ENCODE measurements at places on chromosomes 1 and 21.

DNA sequence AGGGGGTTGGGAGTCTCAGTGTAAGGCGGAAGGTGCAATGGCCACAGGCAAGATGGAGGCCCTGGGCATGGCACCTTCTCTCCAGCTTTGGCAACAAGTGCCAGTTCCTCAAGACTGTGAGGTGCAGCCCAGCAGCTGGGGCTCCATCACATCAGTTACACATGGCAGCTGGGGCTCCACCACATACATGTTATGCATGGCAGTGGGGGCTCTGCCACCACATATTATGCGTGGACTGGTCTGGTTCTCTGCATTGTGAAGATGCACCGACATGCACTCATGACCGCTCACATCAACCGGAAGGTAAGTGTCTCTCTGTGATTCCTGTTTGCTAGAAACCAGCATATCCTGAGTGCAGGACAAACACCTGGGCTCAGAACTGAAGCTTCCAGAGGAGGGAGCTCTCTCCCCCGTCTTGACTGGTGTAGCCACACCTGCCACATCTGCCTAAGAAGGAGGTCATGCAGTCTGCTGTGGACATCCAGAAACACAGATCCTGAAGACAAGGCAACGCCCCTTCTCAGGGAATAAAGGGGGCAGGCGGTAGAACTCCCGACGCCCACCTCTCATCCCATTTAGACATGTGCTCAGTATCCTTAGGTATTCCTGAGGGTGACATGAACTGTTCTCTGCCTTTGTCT lies 104.1 kb upstream of the TMPRSS2 start:
- no peak for DNase-seq

- DNase-seq = no peak
Observed at GRCh38 chr21:29307718-29308455, 9.2 kb downstream of the BACH1 start.

DNA sequence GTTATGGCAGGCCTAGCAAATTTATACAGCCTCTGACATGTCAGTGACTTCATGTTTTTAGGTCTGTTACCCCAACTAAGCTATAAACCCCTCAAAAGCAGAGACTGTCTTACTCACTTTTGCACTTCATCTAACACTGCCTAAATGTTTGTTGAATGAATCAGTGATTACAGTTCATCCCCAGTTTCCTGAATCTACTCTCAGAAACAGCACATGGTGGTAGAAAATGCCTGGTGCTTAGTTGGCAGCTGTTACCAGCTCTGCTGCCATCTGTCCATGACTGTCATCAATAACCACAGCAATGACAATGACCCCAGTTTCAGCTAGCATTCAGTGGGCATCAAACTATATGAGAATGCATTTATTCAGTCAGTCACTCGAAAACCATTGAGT lies 110.5 kb upstream of the SERBP1 start:
- no peak for DNase-seq

GRCh38 chr1:153962088-153963029 lies 978 bp downstream of the SLC39A1 start:
- no peak for DNase-seq

GRCh38 chr1:65330021-65330420 lies 20.7 kb downstream of the DNAJC6 start:
- no peak for DNase-seq

DNA sequence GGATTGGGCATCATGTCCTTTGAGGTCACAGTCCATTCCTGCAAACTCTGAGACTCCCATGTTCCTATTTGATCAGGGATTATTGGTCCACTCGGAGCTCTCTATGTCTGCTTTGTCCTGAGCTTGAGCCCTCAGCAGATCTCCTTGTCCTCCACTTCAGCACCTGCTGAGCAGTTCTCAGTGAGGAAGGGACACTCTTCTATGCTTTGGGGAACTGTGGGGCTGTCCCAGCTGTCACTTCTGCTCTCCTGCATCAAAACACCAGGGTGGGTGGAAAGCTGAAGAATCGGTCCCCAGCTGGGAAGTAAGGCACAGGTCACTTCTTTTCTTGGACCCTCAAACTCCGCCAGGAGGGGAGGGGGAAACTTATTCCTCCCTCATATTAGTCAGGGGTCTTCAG lies 99.5 kb downstream of the PCP4 start:
- DNase-seq = no peak

- DNase-seq = no peak
Observed at GRCh38 chr21:36966821-36967768, 626 bp upstream of the HLCS start.

DNA sequence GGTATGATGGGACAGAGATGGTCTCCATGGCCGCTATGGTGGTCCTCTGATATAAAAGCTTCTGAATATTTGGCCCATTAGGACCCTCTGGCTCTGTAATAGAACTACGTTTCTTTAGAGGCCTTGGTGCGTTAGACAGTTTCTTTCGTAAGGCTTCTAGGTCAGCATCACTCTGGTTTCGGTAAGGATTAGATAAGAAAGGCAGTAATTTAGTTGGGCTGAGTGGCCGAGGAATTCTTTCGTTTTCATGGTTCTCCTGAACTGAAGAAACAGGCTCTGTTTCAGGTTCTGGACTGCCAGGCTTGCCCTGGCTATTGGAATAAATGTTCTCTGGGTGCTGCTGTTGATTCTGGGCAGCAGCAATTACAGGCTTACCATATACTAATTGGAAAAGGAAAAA lies 49.5 kb downstream of the TP53BP2 start:
- DNase-seq = no peak

GRCh38 chr1:85607921-85608265 lies 27.3 kb downstream of the CCN1 start:
- no peak for DNase-seq

- no peak for DNase-seq
Observed at GRCh38 chr1:94654459-94654858, 112.9 kb upstream of the F3 start.

GRCh38 chr1:186700722-186701121 lies 20.5 kb upstream of the PTGS2 start:
- DNase-seq = no peak

DNA sequence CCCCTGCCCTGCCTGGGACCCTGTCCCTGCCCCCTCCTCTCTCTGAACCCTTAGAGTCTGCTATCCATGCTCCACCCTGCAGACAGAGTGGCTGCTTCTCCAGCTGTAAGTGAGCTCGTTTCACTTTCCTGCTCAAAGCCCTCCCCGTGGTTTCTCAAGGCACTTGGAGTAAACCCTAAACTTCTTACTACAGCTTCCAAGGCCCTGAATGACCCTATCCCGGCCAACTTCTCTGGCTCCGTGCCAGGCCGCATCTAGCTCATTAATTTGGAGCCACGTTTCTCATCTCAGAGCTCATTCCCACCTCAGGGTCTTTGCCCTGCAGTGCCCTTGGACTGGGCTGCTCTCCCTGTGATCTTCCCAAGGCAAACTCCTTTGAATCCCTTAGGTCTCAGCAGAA lies 235.1 kb upstream of the RUNX1 start:
- DNase-seq = no peak

DNA sequence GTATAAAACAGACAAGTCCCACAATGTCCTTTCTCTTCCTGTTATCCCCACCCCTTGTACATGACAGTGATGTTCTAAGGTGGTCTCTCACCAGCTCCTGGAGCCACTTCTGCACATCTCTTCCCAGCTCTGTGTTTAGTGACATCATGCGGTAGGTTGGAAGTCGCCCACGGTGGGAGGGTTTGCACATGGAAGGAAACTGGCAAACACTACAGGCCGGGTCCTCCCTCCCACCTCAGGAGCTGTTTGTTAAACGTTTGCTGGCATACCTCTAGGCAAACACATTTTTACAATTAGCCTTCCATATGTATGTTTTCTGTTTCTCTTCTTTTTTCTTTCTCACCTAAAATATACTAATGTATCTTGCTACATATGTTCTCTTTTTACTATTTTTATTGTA lies 107.4 kb downstream of the PCBP3 start:
- no peak for DNase-seq

GRCh38 chr1:10613861-10614260 lies 139.1 kb downstream of the PEX14 start:
- DNase-seq = no peak

GRCh38 chr1:170063109-170063826 lies 11.2 kb downstream of the KIFAP3 start:
- no peak for DNase-seq

GRCh38 chr21:33162436-33162951 lies 67.2 kb upstream of the IFNAR2 start:
- no peak for DNase-seq

DNA sequence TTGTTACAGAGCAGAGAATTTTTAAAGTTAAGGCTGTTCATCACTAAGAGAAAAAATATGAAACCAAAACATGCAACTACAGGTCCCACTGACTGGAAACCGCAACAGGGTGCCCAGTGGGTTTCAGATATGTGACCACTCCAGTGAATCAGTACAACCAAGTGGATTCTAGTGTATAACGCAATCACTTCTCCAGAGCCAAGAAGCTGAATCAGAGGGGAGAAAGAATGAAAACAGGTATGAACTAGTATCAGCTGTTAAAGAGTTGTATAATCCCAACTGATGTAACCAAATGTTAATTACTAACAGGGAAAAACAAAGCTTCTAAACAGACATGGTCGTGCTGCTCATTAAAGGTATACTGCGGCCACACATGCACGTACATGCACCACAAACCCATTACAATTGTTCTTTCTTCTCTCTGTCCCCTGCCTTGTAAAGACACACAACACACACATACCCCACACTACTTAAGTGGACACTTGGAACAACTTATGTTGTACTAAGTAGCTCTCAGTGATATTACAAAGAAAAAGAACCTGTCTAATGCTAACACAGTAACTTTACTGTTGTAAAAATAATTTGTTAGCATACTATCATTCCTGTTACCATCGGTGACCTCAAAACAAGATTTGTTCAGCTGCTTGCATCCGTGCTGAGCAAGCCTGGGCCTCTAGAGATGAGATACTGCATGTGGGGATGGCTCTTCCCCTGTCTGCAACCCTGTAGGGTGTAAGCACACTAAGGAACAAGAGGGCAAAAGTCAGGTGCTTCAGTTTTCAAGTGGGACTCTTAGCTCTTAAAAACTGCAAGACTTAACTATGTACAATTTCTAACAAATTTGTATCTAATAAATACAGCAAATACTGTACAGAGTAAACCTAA lies 74.2 kb downstream of the PTPN14 start:
- DNase-seq = no peak

DNA sequence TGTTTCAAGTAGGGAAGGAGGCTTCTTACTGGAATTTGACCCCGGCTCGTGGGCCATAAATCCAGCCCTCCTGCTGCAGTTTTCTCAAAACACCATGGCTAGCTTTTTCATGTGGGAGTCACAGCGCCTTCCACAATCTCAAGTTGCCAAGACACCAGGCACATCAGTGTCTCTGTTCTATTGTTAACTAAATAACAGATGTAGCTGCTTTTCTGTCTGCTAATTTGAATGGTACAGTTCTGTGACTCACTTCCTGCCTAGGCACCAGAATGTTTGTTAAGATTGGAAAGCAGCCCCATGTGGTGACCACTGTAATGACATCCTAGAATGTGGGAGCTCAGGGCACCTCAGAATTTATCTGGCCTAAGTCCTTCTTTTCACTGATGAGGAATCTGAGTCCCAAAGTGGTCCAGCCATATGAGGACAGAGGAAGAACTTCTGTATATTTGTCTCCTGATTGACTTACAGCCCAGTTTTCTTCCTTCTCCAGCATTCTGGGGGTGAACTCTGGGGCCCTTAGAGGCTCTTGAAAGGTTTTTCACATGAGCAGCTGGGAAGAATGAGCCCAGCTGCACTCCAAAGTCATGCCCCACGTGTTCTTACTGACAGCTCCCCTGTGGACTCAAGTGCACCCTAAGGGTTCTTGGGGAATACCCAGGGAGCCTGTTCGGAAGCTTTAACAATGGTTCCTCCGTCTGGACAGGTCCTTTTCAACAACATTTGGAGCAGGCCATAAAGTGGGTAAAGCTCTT lies 27.5 kb downstream of the TRIM45 start:
- DNase-seq = peak; percentile 13

DNA sequence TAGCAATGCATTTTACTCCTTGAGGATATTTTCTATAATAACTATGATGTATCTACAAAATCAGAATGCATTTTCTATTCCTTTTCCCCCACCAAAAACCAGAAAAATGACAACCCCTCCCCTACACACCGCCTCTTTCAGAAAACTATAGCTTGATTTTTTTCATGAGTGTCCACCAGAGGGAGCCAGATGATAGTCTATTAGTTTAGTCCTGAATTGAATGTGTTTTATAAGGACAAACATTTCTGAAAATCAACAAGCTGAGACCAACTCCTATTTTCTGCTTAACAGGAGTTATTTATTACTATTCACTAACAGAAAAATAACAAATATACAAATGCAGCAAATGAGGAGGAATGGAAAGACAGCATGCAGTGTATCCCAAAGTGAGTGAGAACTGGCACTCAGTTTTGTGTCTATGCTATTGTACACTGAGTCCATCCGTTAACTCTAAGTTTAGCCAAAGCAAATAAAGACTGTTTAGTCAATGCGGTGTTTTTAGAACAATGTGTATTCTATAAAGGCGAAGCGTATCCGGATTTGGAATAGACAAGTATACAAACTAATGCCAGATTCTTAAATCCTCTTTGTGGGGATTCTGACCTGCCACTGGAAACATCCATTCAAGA lies 182.6 kb downstream of the VAV3 start:
- DNase-seq = no peak

DNA sequence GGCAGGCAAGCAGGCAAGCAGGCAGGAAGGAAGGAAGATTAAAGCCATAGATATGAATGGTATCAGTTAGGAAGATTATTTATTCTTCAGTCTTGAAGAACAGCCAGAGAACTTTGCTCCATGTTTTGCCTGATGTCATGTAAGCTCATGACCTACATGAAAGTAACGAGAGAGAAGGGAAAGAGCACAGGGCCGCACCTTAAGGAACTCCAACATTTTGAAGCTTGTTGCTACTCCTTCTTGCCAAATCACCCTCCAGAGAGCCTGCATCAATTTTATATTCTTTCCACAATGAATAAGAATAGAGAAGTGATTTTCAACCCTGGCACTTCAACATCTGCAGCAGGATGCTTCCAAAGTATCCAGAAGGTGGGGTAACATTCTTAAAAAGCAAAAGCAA lies 78.0 kb upstream of the EFHD2 start:
- no peak for DNase-seq

DNA sequence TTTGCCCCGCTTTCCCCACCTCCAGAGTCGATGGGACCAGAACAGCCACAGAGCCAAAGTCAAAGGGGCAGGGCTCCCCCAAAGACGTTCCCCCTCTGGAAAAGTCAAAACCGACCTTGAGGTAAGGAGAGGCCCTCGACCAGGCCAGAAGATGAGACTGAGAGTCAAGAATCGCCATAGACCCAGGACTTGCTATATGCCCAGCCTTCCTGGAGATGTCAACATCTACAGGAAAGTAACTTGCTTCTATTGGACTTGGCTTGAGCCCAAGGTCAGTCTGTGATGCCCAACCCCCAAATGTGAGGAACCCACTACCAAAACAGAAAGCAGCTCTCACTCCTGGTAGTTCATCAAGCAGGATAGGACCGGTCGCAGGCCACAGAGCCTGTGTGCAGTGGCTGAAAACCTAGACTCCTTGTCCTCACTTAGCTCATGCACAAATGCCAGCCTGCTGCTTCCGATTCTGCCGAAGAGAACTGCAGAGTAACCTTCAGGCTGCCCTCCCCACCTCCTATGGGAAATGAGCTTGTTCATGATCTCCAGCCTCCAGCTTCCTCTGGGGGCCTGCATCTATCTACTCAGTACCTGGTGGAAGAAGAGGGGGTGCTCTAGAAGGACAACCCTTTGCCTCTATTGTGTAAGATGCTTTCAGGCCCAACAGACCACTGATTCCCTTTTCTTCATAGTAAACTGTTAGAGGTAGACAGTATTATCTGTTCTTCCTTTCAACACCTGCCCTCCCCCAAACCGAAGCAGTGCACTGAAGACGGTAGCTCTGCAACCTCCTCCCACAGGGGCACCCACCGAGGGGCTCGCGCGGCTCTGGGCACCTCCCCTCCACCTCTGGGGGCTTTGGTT lies 1.4 kb downstream of the ACOT7 start:
- DNase-seq = no peak
